Naive B cell (primary cell): ENCODE measurements at places on chromosomes 5 and 9.
A peak's percentile ranks its signal among the peaks of the same experiment; 100 is the strongest.

GRCh38 chr5:169534939-169535338 lies 48.6 kb upstream of the SPDL1 start:
- no peaks in the 10 kb centered on the region for H3K36me3 ChIP-seq
- H3K4me3 ChIP-seq: no peak overlapping the region
- no peaks in the 10 kb centered on the region for H3K4me1 ChIP-seq

- H3K4me3 ChIP-seq: no peak overlapping the region
- H3K27ac ChIP-seq: no peak overlapping the region
- no peaks in the 10 kb centered on the region for H3K27me3 ChIP-seq
Observed at GRCh38 chr5:151820903-151821302, 49.1 kb downstream of the G3BP1 start.

- H3K27me3 ChIP-seq: peaks cover 8% of the 10 kb centered on the region
- no peaks in the 10 kb centered on the region for H3K36me3 ChIP-seq
- no peak for DNase-seq
- no peak overlapping the region for H3K4me3 ChIP-seq
- no peak overlapping the region for H3K27ac ChIP-seq
Observed at GRCh38 chr9:131347376-131348020, 46.4 kb upstream of the PRRC2B start.

- no peaks in the 10 kb centered on the region for H3K27me3 ChIP-seq
- H3K4me1 ChIP-seq: peaks cover 95% of the 10 kb centered on the region
- peak overlapping the region; percentile 87 for H3K4me3 ChIP-seq
- peak overlapping the region; percentile 97 for H3K27ac ChIP-seq
Observed at GRCh38 chr5:119275601-119276173, 80.1 kb upstream of the TNFAIP8 start.

DNA sequence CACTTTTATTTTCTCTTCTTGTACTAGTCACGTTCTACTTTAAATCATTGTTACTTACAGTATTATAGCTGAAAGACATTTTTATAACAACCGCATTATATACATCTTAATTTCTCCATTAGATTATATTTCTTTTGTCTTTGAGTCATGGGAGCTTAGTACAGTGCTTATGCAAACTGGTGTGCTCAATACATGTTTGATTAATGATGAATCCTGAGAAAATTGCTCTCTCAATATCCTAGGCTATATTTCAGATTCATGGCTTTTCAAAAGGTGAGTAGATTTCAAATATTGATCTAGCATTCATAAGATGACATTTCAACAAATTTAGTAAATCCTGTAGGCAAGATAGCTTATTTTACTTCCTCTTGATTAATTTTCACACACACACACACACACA lies 102.2 kb upstream of the FST start:
- no peaks in the 10 kb centered on the region for H3K27me3 ChIP-seq
- H3K36me3 ChIP-seq: no peaks in the 10 kb centered on the region
- no peak for DNase-seq
- no peak overlapping the region for H3K27ac ChIP-seq
- no peak overlapping the region for H3K4me3 ChIP-seq
- no peaks in the 10 kb centered on the region for H3K4me1 ChIP-seq

- H3K36me3 ChIP-seq: no peaks in the 10 kb centered on the region
- H3K27ac ChIP-seq: peak overlapping the region; percentile 1
- H3K27me3 ChIP-seq: no peaks in the 10 kb centered on the region
- H3K4me1 ChIP-seq: peaks cover 64% of the 10 kb centered on the region
Observed at GRCh38 chr5:80192507-80193241, 63.2 kb downstream of the SERINC5 start.

GRCh38 chr9:124001458-124001799 lies 10.1 kb upstream of the LHX2 start:
- peaks cover 91% of the 10 kb centered on the region for H3K27me3 ChIP-seq
- peak overlapping the region; percentile 1 for H3K27ac ChIP-seq
- DNase-seq: no peak
- H3K4me1 ChIP-seq: peaks cover 39% of the 10 kb centered on the region
- H3K36me3 ChIP-seq: peaks cover 17% of the 10 kb centered on the region
- no peak overlapping the region for H3K4me3 ChIP-seq

DNA sequence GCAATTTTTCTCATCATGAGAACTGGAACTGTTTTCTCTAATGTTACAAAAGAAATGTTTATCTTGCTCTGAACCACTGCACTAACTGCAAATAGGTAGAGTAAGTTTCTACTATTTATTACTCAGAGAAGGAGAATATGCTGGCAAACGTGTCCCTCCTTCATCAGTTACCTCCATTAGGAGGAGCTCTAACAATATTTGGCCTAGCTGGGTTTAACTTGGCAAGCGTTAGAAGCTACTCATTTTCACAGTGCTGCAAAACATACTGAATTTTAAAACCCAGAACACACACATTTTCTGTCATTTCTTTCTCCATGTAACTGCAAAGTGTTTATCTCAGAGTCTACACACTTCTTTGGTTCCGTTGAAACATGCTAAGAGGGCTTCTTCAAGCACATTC lies 101.0 kb upstream of the GABRG2 start:
- H3K27me3 ChIP-seq: no peaks in the 10 kb centered on the region
- H3K4me1 ChIP-seq: no peaks in the 10 kb centered on the region
- no peak overlapping the region for H3K27ac ChIP-seq
- H3K36me3 ChIP-seq: no peaks in the 10 kb centered on the region

GRCh38 chr5:55636683-55637082 lies 75.4 kb downstream of the SLC38A9 start:
- H3K36me3 ChIP-seq: peaks cover 31% of the 10 kb centered on the region
- H3K27me3 ChIP-seq: no peaks in the 10 kb centered on the region
- no peaks in the 10 kb centered on the region for H3K4me1 ChIP-seq
- no peak overlapping the region for H3K4me3 ChIP-seq

GRCh38 chr5:75348241-75348640 lies 11.2 kb downstream of the HMGCR start:
- H3K27ac ChIP-seq: no peak overlapping the region
- H3K27me3 ChIP-seq: no peaks in the 10 kb centered on the region
- H3K4me1 ChIP-seq: no peaks in the 10 kb centered on the region
- H3K36me3 ChIP-seq: peaks cover 35% of the 10 kb centered on the region
- no peak for DNase-seq

GRCh38 chr9:99399474-99399873 lies 177.4 kb downstream of the SEC61B start:
- H3K27me3 ChIP-seq: peaks cover 15% of the 10 kb centered on the region
- no peaks in the 10 kb centered on the region for H3K4me1 ChIP-seq
- H3K4me3 ChIP-seq: no peak overlapping the region
- DNase-seq: no peak

GRCh38 chr9:94812343-94812742 lies 85.8 kb downstream of the AOPEP start:
- H3K4me1 ChIP-seq: peaks cover 3% of the 10 kb centered on the region
- DNase-seq: no peak
- no peaks in the 10 kb centered on the region for H3K27me3 ChIP-seq

GRCh38 chr9:69455311-69455710 lies 130.3 kb downstream of the ENTREP1 start:
- no peaks in the 10 kb centered on the region for H3K4me1 ChIP-seq
- H3K36me3 ChIP-seq: no peaks in the 10 kb centered on the region
- no peaks in the 10 kb centered on the region for H3K27me3 ChIP-seq
- no peak for DNase-seq
- H3K27ac ChIP-seq: no peak overlapping the region

DNA sequence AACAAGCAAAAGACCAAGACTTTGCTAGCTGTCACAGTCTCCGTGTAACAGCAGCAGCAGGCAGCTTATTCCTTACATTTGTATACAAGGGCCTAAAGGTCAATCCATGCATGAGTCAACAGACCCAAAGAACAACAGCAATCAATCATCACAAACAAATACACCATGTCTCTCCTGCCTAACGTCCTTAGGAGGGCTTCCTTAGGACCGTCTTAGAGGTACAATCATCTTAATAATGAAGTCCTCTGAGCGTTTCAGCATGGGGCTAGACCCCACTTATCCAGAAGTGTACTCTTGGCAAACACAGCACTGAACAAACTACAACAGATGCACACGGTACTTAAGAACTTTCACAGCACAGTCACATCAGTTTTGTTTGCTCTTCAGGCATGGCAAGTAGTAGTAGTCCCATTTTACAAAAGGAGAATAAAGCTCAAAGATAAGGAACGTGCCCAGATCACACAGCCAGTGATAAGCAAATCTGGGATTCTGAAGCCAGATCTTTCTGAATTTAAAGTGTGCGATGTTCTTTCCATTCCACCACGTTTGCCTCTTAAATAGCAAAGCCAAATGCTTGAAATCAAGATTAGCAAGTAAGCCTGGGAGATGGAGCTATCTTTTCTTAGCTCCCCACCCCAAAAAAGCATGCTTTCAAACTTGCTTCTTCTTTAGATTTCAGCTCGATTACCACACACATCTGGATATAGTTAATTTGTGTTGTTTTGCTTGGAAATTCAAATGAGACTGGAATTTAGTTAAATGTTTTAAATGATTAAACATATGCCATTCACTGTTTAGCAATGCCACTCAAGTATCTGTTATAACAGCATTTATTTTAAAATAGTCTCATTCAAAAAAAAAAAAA lies 24.2 kb downstream of the PSMB7 start:
- peak overlapping the region; percentile 81 for H3K27ac ChIP-seq
- no peaks in the 10 kb centered on the region for H3K27me3 ChIP-seq
- no peaks in the 10 kb centered on the region for H3K36me3 ChIP-seq
- H3K4me3 ChIP-seq: no peak overlapping the region
- DNase-seq: no peak
- peaks cover 45% of the 10 kb centered on the region for H3K4me1 ChIP-seq

GRCh38 chr5:151413800-151414199 lies 33.6 kb upstream of the SLC36A1 start:
- H3K27ac ChIP-seq: no peak overlapping the region
- peaks cover 46% of the 10 kb centered on the region for H3K27me3 ChIP-seq
- no peak for DNase-seq
- no peak overlapping the region for H3K4me3 ChIP-seq
- H3K4me1 ChIP-seq: no peaks in the 10 kb centered on the region

DNA sequence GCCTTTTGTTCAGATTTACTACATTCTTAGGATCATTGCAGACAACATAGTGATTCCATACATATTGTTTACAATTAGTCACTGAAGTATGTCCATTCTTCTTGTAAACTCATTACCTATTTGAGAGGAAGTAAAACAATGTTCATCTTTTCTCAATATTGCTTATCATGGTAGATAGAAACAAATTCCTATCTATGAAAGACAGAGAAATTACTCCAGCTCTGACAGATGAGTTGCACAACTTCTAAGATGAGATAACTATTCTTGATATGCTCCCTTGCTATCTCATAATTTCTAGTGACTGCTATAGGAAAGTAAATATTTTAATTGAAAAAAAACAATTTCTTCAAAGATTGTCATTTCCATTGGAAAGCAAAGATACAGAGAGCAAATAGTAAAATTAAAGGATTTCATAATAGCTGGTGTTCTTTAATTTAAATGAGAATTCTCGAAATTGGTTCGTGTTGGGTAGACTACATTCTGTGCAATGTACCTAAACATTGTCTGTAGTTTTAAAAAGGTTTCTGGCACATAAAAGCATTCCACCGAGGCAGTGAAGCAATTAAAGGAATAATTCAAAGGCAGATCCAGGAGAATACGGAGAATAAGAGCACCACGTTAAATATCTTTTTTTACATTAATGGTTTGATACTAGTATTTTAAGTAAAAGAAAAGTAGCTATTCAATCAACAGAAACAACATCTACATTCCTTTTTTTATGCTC lies 1029.1 kb upstream of the ACO1 start:
- peaks cover 4% of the 10 kb centered on the region for H3K27me3 ChIP-seq
- H3K36me3 ChIP-seq: peaks cover 9% of the 10 kb centered on the region
- H3K4me1 ChIP-seq: no peaks in the 10 kb centered on the region
- H3K4me3 ChIP-seq: no peak overlapping the region
- H3K27ac ChIP-seq: peak overlapping the region; percentile 20
